Activated CD4-positive, alpha-beta T cell treated with anti-CD3 and anti-CD28 coated beads, Interleukin-2, amount 50 U/mL, for 16 hours (primary cell): ENCODE measurements at places on chromosomes 12 and 14.

GRCh38 chr12:79828924-79829323 lies 106.0 kb downstream of the PPP1R12A start:
- no peak for DNase-seq

GRCh38 chr12:120130011-120130410 lies 13.5 kb upstream of the RAB35 start:
- DNase-seq, result no peak

DNA sequence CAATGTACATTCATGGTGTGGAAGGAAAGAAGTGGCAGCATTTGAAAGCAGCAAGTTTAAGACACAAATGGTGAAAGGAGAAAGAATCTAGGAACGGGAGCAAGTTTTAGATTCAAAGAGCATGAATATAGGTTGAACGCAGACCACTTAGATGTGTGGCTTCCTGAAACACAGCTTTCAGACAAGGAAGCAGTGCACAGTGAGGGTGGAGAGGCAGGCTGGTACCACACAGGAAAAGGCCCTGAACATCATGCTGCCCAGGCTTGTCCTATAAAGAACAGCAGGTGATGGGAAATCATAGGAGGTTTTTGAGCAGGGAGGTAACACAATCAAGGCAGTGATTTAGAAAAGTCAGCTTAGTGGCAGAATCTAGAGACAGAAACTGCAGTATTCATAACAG lies 35.6 kb downstream of the GNS start:
- no peak for DNase-seq

GRCh38 chr12:42568952-42569915 lies 20.3 kb downstream of the PRICKLE1 start:
- peak; percentile 32 for DNase-seq

DNA sequence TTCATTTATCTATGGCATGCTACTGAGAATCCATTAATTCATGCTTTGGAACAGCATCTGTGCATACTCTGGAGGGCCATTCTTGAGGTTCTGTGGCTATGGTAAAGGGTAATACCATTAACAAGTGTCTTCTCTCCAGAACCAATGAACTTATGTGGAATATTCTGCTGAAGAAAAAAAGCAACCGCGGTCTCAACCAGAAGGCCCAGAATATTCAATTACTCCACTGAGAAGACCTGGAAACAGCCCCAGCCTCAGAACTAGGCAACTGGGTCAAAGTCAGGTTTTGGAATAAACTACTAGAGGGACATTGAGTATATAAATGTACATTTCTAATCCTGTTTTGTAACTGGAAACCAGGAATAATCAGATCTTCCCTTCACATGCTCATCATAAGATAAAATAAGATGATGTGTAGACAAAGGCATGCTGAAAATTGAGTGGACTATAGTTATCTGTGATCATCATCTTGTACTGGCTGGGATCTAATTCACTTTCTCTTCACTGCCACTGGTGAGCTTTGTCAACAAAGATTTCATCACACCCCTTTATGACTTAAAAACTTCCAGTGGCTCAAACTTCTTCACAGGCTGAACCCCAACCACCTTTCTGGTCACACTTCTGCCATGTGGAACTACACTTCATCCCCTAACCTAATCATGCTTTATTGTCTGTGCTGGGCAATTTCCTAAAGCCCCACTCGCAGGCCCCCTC lies 6.0 kb downstream of the SPTB start:
- no peak for DNase-seq

GRCh38 chr12:26939192-26939832 lies 1.0 kb downstream of the FGFR1OP2 start:
- DNase-seq, result no peak
